ENCODE measurements at places on chromosomes 5 and 9.

- DNase-seq: no peak
Measured at GRCh38 chr9:111078391-111079038, 40.2 kb upstream of the LPAR1 start.

GRCh38 chr5:152151113-152151512, 226.5 kb upstream of the GLRA1 start:
- DNase-seq: no peak

GRCh38 chr5:96794757-96795156, 13.0 kb downstream of the ERAP1 start:
- no peak for DNase-seq

DNA sequence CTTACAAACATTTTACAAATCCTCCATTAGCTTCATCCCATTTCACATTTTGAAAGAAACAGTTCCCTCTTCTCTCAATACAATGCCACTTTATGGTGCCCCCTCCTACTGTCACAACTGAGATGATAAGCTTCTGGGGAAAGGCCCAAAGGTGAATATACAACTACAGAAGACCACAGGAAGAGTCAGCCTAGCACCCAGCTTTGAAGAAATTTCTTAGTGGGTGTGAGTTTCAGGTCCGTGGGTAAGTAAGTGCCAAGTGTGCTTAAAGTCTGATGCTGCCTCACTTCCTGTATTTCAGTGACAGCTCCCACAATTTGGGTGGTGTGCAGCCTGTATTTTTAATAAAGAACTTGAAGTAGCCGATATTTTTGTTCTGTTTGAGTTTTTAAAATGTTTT, 68.1 kb downstream of the ARHGEF28 start:
- no peak for DNase-seq

DNA sequence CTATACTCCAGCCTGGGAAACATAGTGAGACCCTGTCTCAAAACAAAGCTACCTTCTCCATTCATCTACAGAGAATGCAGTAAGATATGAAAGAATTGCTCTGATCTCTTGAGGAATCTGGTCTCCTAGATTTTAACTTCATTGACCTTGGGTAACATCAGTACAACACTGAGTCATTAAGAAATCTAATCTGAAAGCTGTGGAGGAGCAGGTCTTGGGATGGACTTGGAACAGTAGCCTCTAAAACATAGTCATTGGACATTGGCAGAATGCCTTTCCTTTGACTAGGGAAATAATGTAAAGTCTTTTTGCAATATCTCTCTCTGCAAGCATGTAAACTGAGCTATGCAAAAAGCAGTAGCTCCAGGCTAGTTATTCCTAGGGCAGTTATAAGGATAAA, 58.1 kb downstream of the KCNN2 start:
- no peak for DNase-seq

- no peak for DNase-seq
Measured at GRCh38 chr9:70477907-70478480, 63.5 kb upstream of the KLF9 start.

GRCh38 chr5:168772316-168772961, 193.3 kb upstream of the PANK3 start:
- no peak for DNase-seq

DNA sequence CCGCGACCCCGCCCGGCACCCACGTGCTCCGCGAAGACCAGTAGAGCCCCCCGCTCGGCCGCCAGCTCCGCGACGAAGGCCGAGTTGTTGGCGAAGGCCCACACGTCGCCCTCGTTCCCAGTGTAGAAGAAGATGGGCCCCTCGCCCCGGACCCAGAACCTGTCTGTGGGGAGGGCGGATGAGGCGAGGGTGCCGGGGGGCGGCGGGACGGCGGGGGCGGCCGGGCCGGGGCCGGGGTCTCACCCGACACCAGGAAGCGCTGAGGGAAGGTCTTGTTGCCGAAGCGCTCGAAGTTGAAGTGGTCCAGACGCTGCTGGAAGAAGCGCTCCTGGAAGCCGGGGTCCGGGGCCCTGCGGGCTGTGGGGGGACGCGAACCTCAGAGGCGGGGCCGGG, 317 bp downstream of the DPP7 start:
- no peak for DNase-seq

DNA sequence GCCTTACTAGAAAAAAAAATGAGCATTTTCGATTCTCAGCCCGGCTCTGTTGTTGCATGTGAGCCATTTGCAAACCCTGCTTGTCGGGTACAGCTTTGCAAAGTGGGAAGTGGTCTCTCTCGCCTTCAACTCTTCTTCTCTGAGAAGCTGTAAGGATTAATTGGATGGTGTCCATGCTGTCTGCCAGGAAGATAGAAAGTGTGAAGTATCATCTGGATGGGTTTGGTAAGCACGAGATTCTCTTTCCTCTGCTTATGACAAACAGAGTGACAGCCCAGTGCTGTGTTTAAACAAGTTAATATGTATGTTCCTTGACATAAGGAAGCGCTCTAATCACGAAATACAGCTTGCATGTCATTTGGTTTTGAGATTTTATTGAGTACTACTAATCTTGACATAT, 109.1 kb upstream of the SPATA31D4 start:
- no peak for DNase-seq

- DNase-seq: no peak
Measured at GRCh38 chr5:177428574-177429217, 2.2 kb downstream of the GRK6 start.

Data from kidney epithelial cell (primary cell).